ENCODE measurements at places on chromosomes 13 and 19.

- no peak for DNase-seq
These were observed 8.4 kb downstream of the COMP start for GRCh38 chr19:18782559-18783225.

GRCh38 chr13:112846411-112847115, 122.5 kb upstream of the MCF2L start:
- no peak for DNase-seq

- DNase-seq: no peak
These were observed 855.6 kb downstream of the EFNB2 start for GRCh38 chr13:105679838-105680237.

DNA sequence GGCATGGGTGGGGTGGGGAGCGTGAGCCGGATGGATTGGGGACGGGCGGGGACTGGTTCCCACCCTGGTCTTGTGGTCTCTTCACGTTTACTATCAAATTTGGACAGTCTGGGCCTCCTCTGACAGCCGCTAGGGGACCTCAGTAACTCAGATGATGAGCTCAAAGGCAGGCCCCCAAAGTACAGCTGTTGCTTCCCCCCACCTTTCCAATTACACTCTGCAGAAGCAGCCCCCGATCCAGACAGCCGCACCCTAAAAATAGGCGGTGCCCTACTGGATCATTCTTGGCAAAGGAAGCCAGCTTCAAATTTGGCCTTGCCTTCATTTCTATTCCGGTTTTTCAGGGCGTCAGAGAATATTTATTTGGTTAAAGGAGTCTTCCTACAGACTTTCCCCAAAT, 1.9 kb upstream of the FOXO1 start:
- DNase-seq: no peak

DNA sequence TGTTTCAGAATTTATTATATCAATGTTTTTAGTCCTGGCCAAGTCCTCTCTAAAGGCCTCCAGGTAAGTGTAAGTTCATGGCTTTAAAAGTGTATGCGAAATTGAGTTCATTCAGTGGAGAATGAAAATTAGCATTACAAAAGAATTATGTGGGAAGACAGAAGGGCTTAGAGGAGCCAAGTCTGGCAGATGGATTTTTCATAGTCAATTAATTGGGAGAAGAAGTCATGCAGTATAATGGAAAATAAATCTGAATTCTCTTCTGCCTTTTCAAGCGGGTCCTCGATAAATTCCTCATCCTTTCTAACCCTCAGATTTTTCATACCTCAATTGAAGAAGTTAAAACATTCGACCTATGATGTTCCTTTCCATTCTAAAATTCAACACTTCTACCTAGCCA, 394.2 kb downstream of the ITGBL1 start:
- no peak for DNase-seq

DNA sequence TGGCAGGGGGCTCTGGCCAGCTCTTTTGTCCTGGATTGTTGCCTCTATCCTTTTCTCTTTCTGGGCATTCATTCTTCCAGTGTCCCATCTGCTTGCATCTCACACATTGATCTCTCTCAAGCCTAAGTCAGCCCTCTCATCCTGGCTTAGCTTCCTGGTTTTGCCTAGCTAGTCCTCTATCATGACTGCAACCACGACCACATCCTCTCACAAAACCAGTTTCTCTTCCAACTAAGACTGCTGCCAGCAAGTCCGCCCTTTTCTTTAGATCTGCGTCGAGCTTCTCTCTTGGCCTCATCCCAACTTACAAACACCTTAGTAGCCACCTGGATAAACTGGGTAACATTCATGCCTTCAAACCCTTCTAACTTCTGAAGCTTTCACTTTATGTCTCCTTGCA, 212.2 kb upstream of the HTR2A start:
- DNase-seq: no peak

DNA sequence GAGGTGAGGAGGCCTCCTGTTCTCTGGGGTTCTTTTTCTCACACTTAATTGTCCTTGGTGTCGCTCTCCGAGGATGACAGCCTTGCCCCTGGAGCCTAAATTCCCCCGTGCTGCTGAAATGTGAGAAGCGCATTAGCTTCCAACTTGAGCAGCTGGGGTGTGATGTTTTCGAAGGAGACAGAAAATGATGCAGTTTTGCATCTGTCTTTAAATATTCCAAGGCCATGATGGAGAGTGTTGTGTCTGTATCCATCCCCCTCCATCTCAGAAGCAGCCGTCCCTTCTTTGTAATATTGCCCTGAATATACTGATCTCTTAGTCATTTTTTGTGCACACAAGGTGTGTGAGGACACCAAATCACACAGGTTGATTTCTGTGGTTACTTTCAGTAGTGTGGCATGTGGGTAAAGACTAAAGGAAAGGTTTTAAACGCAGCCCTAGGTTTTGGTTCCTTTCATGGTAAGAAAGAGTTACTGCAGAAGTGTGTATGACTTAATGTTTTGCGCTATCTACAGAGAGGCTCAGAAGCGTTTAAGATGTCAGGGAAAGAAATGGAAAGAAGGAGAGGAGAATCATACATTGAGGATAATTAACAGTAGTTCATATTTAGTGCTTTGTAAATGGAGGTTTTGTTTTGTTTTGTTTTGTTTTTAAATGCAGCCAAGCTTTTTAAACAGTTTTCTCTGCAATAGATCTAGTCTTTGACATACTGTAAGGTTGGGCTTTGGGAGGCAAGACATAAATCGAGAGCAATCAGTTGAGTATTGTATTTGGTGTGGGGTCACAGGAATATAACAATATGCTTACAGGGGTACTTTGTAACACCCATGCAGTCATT, 1.6 kb downstream of the NBEA start:
- no peak for DNase-seq

DNA sequence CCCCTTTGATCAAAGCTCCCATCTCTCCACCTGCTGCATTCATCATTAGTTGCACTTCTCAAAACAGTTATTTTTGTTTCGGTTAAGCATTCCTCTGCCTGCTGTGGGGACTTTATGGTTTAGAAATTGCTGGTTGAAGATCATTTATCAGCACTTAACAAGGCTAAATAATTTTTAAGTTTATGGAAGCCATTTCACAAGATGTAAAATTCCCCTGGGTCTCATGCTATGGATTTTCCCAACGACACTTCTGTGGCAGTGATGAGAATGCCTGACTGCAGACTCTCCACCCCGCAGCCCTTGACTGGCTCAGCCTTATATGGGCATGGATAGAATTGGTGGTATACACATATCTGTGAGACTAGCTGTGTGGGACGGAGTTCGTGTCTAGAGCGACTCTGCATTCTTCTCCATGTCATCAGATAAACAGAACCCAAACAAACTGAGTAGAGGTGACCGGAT, 52.8 kb downstream of the COL4A2 start:
- no peak for DNase-seq

DNA sequence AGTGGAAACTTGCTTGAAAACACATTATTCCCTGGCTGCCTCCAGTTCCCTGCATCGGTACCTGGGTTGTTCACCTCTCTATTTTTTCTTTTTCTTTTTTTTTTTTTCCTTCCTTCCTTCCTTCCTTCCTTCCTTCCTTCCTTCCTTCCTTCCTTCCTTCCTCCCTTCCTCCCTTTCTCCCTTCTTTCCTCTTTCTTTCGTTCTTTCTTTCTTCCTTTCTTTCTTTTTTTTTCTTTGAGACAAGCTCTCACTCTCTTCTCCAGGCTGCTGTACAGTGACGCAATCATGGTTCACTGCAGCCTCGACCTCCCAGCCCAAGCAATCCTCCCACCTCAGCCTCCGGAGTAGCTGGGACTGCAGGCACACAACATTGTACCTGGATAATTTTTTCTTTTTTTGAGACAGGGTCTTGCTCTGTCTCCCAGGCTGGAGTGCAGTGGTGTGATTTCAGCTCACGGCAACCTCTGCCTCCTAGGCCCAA, 3.4 kb upstream of the RASAL3 start:
- no peak for DNase-seq

- no peak for DNase-seq
These were observed 184.2 kb downstream of the SUCLA2 start for GRCh38 chr13:47816831-47817230.

DNA sequence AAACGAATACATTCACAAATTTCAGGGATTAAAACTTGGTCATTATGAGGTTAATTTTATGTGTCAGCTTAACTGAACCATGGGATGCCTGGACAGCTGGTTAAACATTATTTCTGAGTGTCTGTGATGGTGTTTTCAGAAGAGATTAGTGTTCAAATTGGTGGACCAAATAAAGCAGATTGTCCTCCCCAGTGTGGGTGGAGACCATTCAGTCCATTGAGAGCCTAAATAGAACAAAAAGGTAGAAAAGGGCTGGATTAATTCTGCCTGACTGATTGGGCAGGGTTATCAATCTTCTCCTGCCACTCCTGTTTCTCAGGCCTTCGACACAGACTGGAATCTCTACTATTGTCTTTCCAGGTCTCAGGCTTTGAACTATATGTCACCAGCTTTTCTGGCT, 203.8 kb upstream of the SLITRK6 start:
- no peak for DNase-seq

DNA sequence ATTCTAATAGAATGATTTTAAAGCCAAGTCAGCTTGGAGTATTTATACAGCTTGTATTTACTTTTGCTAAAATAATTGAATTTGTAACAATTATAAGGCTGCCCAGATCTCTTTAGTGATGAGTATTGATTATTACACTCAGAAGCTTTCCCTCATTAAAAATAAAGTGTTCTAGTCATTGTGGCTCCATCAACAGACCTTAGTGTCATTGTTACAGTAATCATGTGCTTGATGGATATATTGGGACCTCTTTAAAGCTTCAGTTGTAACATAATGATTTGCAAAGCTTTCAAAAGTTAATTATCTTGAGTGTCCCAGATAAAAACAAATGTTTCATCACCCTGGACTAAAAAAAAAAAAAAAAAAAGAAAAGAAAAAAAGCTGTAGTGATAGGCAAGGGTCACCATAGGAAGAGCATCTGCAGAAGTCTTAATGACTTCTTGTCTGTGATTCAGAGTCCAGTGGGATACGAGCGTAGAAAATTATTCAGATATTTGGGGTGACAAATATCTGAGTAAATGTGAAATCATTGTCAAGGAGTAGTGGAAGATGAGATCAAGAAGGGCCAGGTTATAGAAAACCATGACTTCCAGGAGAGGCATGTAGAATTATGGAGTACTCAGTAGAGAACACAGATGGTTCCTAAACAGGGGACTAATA, 369.6 kb downstream of the DCT start:
- DNase-seq: no peak

GRCh38 chr13:111958612-111959395, 108.1 kb upstream of the SOX1 start:
- DNase-seq: no peak

Measured in caudate nucleus (tissue), 63 donors.